ENCODE measurements at places on chromosomes 1 and 21.

DNA sequence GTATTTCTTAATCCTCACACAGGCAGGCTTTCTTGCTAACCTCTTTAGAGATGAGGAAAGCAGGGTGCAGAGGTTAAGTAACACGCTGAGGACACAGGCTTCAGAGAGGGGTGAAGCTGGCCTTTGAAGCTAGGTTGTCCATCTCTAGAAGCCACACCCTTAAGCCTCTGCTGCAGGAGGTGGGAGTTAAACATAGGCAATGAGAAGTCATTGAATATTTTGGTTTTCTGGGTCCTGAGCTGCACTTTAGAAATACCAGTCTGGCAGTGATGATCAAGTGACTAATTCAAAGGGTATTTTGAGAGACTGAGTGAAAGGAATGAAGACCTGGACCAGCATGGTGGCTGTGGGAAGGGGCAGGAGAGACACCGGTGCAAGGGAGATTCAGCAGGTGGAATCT, 9.9 kb downstream of the KCNJ15 start:
- no peak for DNase-seq

DNA sequence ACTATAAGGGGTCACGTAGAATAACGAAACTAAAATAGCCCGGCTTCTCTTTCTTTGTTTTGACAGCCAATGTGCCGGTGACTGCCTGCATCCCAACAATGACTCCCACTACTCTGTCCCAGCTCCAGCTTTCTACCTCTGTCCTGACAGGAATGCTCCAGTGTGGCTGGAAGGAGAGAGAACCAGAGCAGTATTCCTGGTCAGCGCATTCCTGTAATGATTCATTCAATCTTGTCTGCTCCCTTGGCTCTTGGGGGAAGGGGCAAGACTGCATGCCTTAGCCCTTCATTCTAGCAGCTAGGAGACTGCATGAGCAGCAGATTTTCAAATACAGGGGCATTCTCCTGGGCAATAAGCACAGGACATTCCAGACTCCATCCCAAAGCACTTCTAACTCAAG, 132.1 kb upstream of the PRMT6 start:
- no peak for DNase-seq

DNA sequence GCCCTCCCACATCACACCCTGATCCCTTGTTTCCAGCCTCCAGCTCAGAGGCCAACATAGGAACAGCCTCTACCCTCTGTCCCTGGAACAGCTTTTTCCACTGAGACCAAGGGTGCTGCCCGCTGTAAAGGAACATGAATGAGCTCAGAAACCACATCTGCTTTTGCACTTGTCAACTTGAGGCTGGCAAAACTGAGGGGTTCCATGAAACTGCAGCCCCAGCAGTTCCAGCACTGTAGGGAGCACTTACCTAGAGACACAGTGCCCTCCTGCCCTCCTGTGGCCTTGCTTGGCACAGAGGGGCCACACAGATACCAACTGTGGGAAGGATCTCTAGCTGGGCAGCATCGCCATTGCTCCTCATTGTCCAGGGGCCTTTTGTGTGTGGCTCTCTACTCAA, 51.7 kb downstream of the ITPKB start:
- no peak for DNase-seq

- DNase-seq: no peak
Observed at GRCh38 chr1:180954801-180955165, 42.1 kb downstream of the KIAA1614 start.

GRCh38 chr1:110210604-110211495, 736 bp downstream of the KCNC4 start:
- DNase-seq: peak; percentile 58

GRCh38 chr1:164733070-164733469, 174.1 kb downstream of the PBX1 start:
- no peak for DNase-seq

DNA sequence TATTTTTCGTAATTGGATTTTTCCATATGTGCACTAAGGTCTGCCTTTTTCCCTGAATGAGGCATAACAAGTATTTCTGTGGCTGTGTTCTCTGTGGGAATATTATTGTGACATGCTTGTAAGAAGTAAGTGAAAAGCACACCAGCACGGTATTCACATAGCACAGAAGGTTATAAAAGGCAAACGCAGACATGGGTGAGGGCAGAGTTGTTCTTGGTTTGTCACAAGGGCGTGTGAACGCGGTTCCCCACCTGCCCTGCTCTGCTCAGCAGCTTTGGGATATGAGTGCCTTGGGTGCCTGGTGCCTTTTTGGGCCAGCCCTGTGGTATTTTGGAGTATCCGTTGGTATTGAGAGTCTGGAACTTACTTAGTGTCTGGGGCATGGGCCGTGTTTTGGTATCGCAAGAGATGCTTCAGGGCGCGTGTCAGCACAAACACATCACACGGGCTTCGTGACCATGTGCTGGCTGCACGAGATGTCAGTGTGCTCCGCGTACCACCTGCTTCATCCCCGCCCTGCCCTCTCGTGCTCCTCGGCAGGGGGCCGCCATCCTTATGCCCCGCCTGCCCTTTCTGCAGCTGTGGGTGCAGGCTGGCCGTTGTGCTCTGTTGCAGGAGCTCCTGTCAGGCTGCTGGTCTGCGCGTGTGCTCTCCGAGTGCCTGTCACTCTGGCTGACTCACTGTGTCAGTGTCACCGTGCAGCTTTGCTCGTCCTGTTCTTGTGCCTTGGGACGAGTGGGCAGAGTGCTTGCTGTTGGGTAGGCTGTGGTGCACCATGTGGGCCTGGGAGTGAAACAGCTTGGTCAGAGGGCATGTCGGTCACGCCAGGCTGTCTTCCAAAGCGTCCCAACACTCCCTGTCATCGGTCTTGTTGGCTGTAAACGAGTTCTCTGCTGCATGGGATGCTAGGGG, 15.0 kb downstream of the SKI start:
- no peak for DNase-seq

- DNase-seq: no peak
Observed at GRCh38 chr1:215923129-215923824, 356.2 kb downstream of the KCTD3 start.

- no peak for DNase-seq
Observed at GRCh38 chr1:210288116-210288515, 40.6 kb upstream of the HHAT start.

- DNase-seq: no peak
Observed at GRCh38 chr1:107894605-107895004, 70.4 kb downstream of the VAV3 start.

All from CMK (cell line).